ENCODE measurements at places on chromosomes 4 and X.

DNA sequence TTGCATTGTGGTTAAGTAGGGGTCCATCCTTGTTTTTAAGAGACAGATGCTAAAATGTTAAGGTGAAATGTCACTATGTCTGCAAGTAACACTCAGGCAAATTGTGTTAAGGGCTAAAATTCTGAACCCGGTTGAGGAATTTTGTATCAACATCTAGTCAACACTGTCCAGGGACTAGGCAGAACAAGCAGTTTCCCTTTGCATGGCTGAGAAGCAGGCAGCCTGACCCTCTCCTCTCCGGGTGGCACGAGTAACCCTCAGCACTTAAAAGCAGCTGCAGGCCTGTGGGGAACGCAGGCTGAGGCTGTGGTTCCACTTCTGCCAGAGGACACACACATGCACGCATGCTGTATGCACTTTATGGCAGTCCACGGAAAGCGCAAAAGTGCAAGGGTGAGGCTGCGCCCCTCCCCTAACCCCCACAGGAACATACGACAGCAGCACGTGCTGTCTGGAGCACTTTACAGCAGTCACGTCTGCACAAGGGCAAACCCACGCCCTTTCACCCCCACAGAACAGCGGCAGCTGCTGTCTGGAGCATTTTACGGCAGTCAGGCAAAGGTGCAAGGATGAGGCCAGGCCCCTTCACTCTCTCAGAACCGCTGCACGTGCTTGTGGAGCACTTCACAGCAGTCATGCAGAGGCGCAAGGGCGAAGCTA is 619 bp upstream of the MPC1L start:
- DNase-seq = no peak

DNA sequence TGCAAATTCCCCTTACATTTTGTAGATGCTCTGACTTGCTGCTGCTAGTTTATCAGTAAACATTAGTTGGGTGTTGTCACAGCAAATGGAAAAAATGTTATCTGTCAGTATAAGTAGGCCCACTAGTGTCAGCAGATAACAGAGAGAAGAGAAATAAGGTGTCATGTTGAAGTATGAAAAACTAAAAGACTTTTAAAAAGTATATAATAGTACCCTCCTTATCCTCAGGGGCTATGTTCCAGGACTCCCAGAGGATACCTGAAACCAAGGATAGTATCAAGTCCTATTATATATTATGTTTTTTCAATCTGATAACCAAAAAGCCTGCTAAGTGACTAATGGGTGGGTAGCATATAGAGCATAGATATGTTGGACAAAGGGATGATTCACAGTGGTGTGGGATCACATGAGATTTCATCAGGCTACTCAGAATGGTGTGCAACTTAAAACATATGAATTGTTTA is 11.6 kb upstream of the BMP2K start:
- no peak for DNase-seq

DNA sequence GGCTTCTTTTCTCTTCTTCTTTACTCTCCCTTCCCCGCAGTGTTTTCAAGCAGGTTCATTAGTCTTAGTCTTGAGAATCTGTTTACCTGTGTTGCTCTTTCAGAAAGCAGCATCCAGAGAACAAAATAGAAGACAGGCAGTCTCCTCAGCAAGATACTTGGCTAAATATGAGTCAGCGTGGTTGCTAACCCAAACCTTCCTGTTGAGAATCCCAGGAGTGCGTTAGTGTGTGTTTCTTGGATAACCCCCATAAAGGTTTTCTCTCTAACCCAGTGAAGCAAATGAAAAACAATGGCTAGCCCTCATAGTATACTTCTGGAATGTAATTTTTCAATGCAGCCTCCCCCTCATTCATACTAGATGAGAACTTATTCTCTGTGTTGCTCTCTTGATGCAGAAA is 41.1 kb downstream of the BMPR1B start:
- DNase-seq = no peak

DNA sequence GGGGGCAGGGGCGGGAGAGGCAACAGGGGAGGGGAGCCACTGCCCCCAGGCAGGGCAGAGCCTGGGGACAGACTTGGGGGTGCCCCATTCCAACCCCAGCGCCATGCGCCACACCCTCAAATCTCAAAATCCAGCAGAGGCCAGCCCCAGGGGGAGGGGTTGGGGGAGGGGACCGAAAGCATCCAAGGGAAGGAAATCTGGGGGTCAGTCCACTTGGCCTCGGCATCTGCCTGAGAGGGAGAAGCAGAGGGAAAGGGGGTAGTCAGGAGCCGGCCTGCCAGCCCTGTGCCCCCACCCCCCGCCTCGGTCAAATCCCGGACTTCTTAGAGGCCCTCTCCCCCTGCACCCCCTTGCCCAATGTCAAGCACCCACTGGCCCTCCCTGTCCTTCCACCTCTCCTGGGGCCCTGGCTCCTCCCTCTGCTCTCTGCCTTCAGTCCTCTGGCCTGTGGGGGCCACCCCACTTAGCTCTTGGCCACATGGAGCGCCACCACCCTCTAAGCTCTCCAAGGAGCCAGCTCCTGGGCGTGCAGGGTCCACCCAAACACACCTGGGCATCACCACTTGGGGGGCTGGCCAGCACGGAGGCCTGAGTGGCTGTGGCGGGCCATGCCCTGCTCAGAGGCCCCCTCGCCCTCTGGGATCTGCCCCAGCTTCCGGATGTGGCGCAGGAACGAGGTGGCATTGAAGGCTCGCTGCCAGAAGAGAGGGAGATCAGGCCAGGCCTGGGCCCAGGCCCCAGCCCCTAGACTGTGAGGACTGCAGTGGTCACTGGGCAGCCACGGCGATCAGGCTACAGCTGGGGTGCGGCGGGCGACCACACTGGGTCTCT is 3.5 kb downstream of the PNCK start:
- DNase-seq = no peak

DNA sequence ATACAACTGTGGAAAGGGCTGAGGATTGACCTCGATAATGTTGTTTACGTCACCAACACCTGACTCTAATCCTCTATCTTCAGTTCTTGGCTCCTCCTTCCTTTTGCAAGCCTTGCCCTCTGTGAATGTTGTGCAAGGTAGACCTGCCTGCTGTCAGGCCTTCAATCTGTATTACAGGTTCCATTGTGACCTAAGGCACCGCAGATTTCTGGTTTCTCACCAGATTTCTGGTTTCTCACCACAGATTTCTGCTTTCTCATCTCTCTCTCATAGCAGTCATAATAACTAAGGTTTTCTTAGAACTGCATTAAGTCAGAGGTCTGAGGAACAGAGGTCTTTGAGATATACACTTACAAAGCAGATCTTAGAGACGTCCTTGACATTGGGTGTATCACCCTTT is 51.5 kb upstream of the ETNPPL start:
- no peak for DNase-seq
